ENCODE measurements at places on chromosomes 4 and X.

DNA sequence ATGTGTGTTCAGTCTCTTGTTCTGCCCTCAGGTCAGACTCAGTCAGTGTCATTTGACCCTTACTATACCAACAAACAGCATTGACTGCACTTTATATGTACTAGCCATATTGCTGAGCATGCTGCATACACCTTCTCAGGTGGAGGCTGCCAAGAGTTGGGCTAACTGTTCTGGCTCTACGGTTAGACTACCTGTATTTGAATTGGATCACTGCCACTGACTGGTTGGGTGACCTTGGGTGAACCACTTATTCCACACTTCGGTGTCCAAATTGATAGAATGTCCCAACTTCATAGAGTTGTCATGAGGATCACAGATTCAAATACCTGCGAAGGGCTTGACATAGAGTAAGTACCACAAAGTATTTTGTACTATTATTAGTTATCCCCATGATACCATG is 91.2 kb upstream of the GPR50 start:
- no peak for DNase-seq

DNA sequence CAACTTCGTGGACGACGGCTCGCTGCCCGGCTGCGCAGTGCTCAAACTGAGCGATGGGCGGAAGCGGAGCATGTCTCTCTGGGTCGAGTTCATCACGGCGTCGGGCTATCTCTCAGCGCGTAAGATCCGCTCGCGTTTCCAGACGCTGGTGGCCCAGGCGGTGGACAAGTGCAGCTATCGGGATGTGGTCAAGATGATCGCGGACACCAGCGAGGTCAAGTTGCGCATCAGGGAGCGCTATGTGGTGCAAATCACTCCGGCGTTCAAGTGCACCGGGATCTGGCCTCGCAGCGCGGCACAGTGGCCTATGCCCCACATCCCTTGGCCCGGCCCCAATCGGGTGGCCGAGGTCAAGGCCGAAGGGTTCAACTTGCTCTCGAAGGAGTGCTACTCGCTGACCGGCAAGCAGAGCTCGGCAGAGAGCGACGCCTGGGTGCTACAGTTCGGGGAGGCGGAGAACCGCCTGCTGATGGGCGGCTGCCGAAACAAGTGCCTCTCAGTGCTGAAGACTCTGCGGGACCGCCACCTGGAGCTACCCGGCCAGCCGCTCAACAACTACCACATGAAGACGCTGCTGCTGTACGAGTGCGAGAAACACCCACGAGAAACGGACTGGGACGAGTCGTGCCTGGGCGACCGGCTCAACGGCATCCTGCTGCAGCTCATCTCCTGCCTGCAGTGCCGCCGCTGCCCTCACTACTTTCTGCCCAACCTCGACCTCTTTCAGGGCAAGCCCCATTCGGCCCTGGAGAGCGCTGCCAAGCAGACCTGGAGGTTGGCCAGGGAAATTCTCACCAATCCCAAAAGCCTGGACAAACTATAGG is 1.5 kb downstream of the MAB21L2 start:
- no peak for DNase-seq

GRCh38 chrX:145393702-145394235 is 146.5 kb downstream of the SPANXN1 start:
- DNase-seq = no peak

- DNase-seq = no peak
These were observed 31.3 kb downstream of the SUPT20HL2 start for GRCh38 chrX:24282381-24283126.

GRCh38 chr4:19319607-19320006 is 932.1 kb upstream of the SLIT2 start:
- DNase-seq = no peak

GRCh38 chr4:151206241-151207005 is 70.5 kb upstream of the PRSS48 start:
- no peak for DNase-seq

- DNase-seq = no peak
These were observed 139.7 kb upstream of the SPRY1 start for GRCh38 chr4:123256901-123257300.

DNA sequence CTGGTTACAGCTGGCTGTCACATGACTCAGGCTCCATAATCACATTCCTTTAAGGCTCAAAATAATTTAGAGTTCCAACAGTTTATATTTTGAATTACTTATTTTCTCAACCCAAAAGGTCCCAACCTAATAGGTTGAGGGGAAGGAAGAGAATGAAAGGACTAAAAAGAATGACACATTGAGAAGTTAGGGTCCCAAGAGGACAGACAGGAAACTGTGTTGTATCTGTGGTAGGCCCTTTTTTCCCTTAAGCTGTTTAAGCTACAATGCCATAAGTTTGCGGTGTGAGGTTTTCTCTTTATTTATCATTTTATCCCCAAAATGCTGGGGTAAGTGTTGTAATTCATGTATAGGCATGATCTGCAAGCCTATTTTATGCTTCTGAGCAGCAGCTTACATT is 290.2 kb downstream of the ZNF674 start:
- no peak for DNase-seq

DNA sequence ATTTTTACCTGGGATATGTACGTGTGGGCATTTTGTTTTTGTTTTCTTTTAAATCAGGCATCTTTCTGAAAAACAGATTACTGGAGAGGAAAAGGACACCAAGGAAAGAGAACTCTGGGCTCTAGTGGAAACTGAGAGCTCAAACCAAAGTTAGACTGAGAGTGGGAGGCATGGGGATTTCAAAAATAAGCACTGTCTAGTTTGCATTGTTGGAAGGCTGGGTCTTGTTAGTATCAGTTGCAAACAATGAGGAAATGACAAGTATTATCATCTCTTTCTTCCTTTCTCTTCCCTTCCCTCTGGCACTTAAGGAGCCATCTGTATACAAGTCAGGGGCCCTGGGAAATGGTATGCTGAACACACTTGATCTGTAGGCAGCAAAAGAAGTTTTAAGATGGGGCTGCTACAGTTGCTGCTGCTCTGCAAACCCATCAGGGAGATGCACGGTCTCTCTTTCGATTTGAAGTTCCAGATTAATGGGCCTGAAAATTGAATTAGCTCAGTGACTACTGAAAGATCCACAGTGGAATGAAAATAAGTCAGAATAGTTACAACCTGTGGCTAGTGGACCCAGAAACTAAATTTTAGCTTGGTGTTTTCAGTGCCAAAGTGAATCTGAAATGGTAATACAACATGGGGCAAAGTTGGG is 48.0 kb upstream of the GRXCR1 start:
- no peak for DNase-seq

DNA sequence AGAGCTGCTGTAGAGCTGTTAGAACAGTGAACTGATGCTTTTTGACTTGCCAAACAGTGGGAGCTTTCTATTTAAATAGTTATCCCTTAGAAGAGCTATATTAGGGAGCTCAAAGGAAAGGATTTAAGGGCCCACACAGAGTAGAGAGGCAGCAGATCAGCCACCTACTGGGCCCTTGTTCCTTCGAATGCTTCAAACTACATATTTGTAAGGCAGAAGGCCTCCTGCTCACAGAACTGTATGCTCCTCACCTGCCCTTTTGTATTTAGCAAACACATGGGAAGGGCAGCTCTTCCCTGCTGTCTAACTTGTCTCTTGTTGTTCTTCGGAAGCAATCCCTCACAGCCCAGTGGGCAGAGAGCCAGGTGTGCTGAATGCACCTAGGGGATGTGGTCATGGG is 38.0 kb downstream of the IL1RAPL1 start:
- no peak for DNase-seq

DNA sequence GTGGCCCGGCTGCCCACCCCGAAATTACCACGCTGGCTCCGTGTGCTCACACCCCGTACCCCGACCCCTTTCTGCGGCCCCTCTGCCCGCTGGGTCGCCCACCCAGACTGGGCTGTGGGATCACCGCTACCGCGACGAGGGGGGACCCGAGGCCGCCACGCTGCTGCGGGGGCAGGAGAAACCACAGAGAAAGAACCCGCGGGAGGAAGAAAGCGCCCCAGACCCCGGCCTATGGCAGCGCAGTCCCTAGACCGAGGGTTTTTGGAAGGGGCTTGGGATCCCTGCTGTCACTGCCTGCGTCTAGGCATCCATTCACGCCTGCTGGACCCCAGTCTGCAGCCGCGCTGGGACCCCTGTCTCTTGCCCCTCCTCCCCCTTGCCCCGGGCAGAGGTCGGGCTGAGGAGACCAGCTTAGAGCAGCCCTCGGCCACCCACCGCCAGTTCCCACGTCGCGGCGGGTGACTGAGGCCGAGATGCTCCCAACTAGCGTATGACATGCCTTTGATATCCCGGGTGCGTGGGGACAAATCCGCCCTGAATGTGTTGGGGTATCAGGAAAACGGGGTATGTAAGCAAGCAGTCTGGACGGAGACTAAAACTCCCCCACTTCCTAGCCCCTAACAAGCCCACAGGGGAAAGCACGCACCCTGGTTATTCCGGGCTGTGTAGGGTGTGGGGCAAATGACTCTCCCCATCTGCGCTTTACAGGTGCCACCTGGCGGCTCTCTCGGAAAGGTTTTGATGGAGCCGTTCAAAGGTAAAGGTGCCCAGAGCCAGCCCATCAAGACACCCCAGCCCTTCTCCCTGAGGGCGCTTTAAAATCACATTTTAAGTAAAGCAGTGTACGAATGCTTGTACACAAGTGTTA is 862 bp upstream of the INPP4B start:
- DNase-seq = peak; percentile 73

DNA sequence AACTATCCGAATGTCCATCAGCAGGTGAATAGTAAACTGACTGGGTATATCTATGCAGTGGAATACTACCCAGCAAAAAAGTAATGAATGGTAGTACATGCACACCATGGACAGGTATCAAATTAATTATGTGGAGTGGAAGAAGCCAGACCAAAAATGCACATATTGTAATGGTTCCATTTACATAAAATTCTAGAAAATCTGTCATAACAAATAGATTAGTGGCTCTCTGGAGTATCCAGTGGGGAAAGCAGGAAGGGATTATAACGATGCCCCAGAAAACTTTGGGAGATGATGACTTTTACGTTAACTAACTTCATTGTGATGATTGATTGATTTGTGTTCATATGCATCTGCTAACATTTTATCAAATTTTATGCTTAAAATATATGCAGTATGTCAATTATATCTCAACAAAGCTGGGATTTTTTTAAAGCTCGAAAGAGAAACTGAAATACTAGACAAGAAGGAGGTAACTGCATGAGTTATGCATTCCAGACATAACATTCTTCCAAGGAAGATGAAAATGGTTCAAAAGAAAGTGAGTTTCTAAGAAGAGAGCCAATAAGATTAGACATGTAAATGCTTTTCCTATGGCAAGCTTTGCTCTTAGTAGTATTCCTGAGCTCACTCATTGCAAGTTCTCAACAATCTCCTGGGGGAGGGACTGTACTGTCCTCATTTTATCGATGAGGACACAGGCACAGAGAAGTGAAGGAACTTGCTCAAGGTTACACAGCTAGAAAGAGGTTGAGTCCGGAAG is 58.6 kb upstream of the MSX1 start:
- DNase-seq = no peak

DNA sequence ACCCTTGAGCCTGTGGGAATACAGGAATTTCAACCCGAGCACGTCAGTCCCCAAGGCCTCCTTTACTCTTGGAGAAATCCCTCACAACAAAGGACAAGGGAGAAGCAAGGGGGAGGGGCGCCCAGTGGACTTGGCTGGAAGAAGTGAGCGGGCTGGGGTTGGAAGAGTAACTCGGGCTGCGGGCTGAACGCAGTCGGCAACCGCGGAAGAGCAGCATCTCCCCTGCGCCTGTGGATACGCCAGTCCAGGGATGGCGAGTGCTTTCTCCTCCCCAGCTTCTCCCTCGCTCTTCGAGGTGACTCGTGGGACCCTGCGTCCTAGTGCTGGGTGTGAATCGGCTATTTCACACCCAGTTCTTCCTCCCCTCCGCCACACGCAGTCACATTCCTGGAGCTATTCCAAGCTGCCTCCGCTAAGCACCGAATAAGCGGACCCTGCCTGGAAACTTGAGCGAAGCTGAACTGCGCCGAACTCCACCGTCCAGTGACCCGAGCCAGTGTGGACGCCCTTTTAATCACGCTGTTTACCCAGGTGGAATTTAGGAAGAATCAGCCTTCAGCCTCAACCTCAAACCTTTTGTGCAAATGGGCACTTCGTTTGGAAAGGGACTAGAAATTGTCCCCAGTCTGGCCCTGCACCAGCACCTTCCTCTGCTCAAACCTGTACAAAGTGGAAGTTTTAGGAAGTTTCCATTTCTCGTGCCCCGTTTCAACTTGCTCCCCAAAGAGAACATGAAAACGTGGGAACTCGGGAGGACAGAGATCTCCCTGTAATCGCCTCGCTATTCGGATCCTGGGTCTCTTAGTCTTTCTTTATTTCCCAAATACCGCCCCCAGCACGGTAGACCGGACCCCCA is 64.3 kb upstream of the WDR17 start:
- DNase-seq = no peak

- no peak for DNase-seq
These were observed 34.7 kb downstream of the SLC25A5 start for GRCh38 chrX:119502727-119503483.

DNA sequence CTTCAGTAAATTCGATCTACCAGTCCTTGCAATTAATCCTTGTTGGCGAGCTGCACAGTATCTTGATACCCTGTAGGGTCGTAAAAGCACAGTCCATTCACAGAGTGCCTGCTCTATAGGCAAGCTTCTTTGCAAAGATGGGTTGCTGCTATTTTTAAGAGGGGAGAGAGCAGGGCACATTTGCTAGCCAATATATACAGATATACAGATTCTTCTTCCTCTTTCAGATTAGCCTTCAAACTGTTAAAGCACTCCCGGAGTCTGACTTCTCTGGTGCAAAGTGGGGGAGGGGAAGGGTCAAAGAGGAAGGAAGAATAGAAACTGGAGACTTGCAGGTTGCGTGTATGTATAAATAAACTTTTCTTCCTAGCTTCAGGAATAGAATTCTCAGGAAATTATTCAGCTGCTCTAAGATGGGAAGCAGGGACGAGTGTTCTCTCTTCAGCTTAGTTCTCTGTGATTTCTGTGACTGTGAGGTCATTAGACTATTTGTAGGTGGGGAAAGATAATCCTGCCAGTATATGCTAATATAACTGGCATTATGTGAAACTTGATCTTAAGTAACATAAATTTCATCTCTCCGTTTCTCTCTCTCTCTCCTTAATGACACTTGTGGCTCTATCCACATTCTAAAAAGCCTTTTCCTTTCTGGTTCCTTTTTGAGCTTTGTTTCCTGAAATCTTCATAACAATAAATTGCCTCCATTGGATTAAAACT is at the start of gene CYSLTR1:
Gene CYSLTR1 (minus strand): TSS at position 242 of the 717 bp plus-strand sequence. CDS start 53,865 bp downstream, outside the sequence.
- no peak for DNase-seq

DNA sequence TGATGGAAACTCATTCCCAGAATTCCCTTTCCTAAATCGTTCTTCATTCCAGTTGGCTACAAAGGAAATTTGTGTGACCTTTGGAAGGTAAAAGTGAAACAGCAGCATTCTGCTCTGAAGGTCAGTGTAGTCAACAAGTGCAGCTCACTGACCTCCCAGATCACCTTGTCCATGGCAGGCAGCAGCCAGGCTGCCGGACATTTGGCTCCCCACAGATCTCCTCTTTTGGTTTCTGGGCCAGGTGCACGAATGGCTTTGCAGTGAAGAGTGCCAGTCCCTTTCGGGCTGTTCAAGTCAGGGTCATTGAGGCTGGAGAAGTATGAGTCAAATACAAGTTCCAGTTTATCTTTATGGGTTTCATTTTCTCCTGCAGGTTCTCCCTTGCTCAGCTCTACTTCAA is 14.3 kb downstream of the GPRIN3 start:
- DNase-seq = no peak

Data from activated T-cell treated with anti-CD3 and anti-CD28 coated beads, Interleukin-2, amount 50 U/mL, for 1 hour (primary cell).